ENCODE measurements at places on chromosomes 2 and 18.
A peak's percentile ranks its signal among the peaks of the same experiment; 100 is the strongest.

DNA sequence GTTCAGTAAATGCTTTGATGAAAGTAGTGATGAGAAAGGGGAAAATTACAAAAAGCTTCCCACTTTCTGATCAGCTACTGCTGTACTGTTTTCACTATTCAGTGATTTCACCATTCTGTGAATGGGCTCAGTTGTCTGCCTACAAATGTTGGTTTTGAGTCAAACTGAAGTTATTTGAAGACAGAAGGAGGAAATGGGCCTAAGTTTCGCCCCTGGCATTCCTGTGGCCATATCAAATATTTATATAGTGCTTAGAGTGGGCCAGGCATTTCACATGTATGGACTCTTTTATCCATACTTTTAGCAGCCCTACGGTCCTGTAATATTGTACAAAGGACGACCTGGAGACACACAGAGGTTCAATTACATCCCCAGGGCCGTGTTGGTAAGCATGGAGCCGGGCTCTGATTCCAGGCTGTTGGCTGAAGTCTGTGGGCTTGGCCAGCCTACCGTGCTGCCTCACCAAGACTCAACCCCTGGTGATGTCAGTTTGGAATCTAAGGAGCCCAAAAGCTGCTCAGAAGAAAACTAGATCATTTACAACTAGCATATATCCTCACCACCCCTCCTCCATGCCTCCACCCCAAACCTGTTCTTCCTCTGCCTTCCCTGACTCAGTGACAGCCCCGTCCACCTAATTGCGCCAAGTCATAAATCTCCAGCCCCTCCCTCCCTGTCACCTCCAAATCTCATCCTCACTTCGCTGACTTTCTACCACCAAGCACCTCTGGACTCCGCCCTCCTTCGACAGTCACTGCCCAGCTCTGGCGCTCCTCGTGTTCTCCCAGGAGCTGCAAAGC lies 10.1 kb upstream of the GRHL1 start:
- peak; percentile 78 for DNase-seq

DNA sequence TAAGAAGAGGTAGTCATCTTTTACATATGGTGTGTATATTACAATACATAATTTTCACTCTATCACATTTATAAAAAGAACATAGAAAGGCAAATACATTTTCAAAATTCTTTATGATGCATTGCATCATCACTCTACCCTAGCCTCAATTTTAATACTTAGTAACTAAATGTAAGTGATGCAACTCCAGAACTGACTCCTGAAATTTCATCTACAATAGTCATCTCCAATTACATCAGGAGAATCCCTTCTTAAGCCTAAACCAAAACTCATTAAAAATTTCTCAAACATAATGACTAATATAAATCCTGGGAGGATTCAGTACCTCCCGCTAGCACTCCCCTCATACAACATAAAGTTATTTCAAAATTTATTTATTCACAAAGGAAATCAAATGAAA lies 15.9 kb downstream of the TMX3 start:
- peak; percentile 46 for DNase-seq

GRCh38 chr2:2112416-2113105 lies 218.5 kb downstream of the MYT1L start:
- no peak for DNase-seq

DNA sequence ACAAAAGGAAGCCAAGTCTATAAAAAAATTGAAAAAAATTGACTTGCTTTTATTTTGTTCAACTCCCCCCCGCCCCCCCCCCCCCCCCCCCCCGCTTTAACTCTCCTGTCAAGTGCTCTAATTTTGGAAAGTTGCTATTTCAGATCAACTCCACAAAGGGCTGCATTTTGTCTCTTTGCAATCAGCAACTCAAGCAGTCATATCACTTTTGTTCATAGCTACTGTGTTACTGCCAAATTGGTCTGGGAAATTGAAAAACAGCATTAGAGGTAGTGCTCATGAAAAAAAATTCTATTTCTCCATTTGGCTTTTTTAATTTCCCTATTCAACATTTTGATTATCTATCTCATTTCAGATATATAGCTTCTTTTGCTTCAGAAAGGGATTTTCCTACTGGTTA lies 531.8 kb downstream of the LRP1B start:
- DNase-seq: no peak

- no peak for DNase-seq
Observed at GRCh38 chr2:234958746-234959395, 7.1 kb downstream of the SH3BP4 start.

DNA sequence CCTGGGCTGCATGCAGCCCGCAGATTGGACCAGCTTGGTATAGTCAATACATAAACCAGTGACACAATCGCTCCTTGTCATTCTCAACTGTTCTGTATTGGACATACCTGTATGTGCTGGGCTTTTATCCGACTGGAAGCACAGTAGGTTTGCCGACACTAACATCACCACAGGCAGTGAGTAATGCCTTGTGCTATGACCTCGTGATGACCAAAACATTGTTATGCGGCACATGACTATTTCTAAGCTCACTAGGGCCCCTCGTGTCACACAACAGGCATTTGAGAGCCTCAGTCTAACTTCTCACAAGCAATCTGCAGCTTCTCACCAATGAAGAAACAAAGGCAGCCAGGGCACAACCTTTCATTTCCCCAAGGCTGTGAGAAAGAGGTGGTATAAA lies 320.8 kb downstream of the AFF3 start:
- peak; percentile 86 for DNase-seq

DNA sequence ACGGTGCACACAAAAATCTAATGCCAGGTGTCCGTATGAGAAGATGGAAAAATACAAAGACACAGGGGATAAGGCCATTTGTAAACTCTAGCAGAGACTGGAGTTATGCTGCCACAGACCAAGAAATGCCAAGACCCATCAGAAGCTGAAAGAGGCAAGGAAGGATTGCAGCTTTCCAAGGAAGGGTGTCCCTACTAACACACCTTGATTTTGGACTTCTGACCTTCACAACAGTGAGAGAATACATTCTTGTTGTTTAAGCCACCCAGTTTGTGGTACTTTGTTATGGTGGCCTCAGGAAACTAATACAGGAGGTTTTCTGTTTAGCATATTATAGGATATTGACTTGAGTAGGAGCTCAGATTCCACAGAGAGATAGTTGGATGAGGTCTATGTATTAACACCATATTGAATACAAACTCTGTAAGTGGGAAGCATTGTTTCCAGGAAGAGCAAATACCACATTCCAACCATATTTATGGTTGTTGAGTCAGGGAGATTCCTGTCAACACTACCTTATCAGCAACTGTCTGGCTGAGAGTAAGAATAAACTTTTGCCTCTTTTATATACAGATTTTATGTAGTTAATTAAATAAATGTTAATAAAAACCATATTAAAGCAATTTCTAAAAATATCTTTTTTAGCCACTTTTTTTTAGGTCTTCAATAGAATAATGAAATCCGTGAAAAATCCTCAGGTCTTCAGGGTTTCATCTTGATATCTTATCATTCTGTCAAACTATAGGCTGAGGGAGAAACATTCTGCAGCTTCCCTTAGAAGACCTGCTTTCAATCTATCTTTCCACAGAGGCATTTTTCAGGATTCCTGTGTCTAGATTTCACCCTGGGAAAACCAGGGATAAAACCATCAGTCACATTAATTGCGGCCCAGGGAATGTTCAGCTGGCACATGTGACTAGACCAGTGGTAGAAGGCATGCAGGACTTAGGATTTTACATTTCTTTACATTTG lies 35.4 kb upstream of the HNMT start:
- DNase-seq: peak; percentile 72

DNA sequence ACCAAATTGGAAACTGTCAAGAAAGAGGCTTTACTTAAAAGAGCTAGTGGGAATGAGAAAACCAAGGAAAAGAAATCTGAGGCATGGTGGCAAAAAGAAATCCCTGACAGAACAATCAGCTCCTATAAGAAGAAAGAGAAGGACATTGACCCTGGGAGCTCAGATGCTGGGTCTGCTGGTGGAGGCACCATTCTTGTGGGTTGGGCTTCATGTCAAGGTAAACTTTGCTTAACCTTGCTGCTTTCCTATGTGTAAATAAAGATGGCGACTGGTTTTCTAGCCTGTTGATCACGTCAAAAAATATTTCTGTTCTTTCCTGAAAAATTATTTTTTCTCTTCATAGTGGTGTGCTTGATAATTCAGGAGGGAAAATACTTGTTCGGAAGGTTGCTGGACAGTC lies 58.1 kb downstream of the VIT start:
- DNase-seq: no peak

DNA sequence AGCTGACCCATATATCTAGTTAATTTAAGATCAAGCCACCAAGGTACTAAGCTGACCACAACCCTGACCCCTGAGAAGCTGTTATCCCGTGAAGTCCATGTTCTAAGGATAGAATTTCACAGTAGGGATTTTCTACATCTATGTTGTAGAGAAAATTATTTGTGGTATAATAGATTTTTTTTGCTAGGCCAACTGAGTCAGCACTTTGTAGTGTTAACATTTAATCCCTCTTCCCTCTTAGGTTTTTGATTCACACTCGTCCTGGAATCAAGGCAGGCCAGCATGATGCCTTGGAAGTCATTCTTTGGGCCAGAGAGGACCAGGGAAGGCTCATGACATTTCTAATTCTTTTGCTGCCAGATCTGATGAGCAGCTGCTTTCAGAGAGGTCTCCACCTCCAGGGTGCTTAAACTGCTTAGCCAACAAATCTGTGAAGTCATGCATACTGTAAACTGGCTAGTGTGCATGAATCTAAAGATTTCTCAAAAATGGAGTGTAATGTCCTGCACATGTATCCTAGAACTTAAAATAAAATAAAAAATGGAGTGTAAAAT lies 102.5 kb downstream of the RBM43 start:
- DNase-seq: no peak

DNA sequence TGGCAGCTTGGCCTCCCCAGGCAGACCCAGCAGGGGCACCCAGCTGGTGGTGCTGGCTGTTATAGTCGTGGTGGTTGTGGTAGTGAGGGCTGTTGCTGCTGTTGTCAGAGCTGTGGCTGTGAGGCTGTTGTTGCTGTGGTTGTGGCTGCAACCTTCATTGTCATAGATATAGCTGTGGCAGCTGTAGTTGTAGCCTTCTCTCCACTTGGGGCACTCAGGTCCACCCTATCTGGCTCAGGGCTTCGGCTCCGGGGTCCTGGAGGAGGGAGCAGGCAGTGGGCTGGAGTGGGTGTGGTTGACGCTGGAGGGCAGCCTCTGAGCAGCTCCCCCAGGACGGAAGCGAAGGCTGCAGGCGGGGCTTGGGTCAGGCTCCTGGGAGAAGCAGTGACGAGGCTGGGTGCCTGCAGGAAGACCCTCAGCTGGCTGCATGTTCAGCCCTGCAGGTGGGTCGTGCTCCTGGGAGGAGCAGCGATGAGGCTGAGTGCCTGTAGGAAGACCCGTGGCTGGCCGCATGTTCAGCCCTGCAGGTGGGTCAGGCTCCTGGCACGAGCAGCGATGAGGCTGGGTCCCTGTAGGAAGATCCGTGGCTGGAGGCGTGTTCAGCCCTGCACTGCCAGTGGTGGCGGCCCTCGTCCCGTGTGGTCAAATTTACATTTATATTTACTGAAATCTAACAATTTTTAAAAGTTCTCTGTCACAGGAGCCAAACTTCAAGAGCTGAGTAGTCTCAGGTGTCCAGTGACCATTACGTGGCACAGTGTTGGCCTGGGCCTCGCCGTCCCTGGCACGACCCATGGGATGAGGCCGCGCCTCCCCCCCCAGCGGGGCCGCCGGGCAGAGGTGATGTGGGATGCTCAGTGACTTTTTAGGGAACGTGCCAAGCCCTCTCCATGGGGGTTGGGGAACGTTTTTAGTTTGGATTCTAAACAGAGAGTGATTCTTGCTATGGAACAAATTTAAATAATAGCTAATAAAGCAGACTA lies 79.2 kb upstream of the PXDN start:
- DNase-seq: no peak

DNA sequence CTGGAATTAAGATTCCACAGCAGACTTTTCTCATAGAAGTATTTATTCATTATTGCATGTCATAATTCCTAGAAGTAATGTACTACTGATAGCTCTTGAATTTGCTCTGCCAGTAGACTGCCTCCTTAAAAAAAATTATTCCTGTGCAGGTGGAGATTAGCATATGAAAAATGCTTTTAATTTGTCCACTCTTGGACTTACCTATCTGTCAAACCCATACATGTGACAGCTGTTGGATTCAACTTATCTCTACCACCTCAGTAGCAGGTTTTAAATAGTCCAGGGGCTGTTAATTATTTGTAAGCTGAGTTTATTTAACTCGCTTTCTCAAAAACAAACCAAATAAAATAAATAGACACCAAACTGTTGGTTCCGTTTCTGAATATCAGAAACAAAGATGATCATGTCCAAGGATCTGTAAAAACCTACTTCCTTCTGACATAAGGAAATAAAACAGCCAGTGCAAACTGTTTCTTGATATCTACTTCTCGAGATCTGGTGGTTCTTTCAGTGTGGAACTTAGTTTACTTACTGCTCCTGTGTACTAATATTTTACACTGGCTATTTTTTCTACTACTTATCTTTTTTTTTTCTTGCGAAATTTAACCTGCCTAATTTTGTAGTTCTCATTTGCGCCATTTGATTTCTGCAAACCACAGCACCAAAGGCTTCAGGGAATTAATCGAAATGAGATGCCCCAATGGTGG lies 44.2 kb downstream of the ZEB2 start:
- no peak for DNase-seq

- DNase-seq: no peak
Observed at GRCh38 chr2:193869564-193869963, 1674.8 kb upstream of the TMEFF2 start.

- DNase-seq: no peak
Observed at GRCh38 chr2:106095478-106096298, 98.4 kb downstream of the UXS1 start.

- DNase-seq: no peak
Observed at GRCh38 chr2:191991442-191991841, 144.6 kb upstream of the CAVIN2 start.

DNA sequence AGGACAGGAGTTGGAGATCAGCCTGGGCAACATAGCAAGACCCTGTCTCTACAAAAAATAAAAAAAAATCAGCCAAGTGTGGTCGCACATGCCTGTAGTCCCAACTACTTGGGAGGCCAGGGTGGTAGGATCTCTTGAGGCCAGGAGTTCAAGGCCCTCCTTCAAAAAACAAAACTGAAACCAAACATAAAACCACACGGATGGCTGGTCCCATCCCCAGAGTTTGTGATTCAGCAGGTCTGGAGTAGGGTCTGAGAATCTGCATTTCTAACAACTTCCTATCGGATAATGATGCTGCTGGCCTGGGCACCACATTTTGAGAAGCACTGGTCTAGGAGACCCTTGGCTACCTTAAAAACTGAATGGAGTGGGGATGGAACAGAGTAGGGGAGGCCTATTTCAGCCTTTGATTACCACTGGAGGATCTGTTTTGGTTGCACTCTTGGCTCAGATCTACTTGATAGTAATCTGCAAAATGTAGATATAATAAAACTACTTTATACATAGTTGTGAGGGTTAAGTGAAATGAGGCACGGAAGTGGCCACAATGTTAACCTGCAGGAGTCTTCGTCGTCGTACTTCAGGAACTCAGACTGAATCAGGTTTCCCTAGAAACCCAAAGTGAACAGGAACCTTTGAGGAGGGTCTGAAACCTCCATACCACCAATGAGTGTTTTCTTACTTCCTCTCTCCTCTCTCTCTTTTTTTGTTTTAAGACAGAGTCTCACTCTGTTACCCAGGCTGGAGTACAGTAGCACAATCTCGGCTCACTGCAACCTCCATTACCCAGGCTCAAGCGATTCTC lies 25.5 kb upstream of the NFE2L2 start:
- no peak for DNase-seq

- DNase-seq: no peak
Observed at GRCh38 chr2:64678771-64679590, 25.3 kb upstream of the SERTAD2 start.
